ENCODE measurements at places on chromosomes 3 and 15. TPM values are rescaled to one million over a fixed set of nuclear protein-coding genes. Genes with fewer than 3 reads are reported as not detected.

- peaks cover 21% of the 10 kb centered on the region for H3K4me1 ChIP-seq
- no peaks in the 10 kb centered on the region for H3K36me3 ChIP-seq
- H3K4me3 ChIP-seq, result no peak overlapping the region
- H3K27me3 ChIP-seq, result no peaks in the 10 kb centered on the region
- DNase-seq, result peak; percentile 21
Measured at GRCh38 chr3:127674790-127675189, 2.0 kb downstream of the ABTB1 start.

DNA sequence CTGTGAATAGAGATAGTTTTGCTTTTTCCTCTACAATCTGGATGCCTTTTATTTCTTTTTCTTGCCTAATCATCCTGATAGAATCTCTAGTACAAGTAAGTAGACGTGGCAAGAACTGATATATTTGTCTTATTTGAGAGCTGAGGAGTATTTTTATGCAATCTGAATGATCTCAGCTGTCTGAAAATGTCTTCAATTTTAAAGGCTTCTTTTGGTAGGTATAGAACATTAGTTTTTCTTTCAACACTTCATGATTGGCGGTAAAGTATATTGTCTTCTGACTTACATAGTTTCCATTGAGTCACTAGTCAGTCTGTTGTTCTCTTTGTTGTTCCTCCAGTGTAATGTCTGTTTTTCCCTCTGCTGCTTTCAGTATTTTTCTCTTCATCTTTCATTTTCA lies 31.3 kb downstream of the MGA start:
- H3K4me3 ChIP-seq, result no peak overlapping the region
- H3K27me3 ChIP-seq, result no peaks in the 10 kb centered on the region
- H3K36me3 ChIP-seq, result no peaks in the 10 kb centered on the region
- peaks cover 19% of the 10 kb centered on the region for H3K4me1 ChIP-seq

The EPB42 gene
- total RNA-seq, result not detected

DNA sequence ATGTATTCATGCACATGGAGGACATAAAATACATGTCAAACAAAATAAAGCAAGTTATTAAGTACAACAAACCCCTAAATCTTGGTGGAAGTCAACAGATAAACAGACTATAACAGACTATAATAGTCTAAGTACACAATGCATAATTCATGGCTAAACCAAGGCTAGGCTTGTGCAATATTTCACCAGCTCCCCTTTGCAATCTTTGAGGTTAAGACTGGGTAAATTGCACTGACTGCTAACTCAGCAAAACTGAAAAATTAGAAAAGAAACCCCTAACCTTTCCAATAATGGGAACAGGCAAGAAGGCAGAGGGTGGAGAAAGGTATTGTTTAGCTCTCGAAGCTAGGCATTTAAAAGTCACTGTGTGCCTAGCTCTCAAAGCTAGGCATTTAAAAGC lies 304.9 kb upstream of the WNT5A start:
- DNase-seq, result no peak
- H3K4me3 ChIP-seq, result no peak overlapping the region
- no peaks in the 10 kb centered on the region for H3K27me3 ChIP-seq
- H3K27ac ChIP-seq, result no peak overlapping the region

DNA sequence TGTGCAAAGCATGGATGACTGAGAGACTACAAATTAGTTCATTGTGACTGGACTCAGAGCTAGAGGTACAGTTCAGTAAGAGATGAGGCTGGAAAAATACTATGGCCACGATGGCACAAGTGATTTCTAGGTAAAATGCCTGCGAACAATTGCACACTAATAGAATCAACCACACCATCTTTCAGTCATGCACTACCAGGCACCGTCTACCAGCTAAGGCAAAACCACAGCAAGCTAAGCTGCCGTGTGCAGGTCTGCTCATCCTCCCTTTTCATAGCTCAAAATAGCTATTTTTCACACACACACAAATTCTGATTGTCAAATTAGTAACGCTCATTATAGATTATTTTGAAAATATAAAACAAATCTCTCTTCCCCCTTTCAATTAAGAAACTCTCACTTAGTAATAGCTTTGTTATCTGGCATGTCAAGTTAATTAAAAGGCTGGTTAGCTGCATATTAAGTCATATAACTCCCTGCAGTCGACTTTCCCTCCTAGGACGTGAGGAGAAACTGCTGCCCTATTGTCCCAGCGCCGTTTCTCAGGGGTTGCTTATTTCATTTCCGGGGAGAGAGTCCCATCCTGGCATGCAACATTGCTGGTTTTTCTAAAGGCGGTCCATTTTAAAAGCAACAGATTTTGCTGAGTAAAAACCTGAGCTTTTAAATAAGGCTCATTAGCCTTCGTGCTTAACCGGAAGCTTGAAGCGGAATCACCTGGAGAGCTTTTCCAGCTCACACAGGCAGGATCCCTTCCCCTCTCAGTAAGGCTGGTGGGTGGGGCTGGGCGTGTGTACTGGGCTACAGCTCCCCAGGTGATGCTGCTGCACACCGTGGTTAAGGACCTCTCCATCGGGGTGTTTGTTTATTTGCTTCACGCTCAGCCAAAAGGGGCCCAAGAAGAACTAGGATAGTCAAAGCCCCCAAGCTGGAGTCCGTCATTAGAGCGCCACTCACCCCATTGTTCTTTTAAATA lies 16.9 kb upstream of the MEX3B start:
- no peak overlapping the region for H3K27ac ChIP-seq
- no peaks in the 10 kb centered on the region for H3K4me1 ChIP-seq
- H3K4me3 ChIP-seq, result no peak overlapping the region
- DNase-seq, result no peak

Measured in upper lobe of left lung (tissue), 6 donors.